Adrenal gland (tissue), 19 donors: ENCODE measurements at places on chromosomes 7 and 10. TPM values are rescaled to one million over a fixed set of nuclear protein-coding genes. Genes with fewer than 3 reads are reported as not detected.

- H3K36me3 ChIP-seq = no peaks in the 10 kb centered on the region
- no peak overlapping the region for H3K27ac ChIP-seq
These were observed 20.1 kb downstream of the RP9 start for GRCh38 chr7:33089142-33089541.

DNA sequence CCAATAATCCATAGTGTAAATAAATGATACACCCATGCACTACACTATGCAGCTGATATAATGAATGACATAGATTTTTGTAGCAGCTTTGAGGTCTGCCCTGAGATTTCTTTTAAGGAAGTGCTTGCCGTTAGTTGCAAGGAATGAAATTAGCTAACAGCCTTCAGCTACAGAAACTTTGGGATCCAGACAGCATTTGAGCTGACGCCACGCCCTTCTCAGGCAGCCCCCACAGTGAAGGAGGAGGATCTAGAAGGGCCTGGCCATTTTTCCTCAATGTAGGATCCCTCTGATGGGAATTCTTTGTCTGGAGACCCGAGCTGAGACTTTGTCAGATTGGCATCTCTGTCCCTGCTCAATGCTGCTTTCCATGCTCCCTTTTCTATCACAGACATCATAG lies 6.1 kb upstream of the PDK4 start:
- DNase-seq = no peak
- H3K27me3 ChIP-seq = no peaks in the 10 kb centered on the region
- H3K27ac ChIP-seq = peak overlapping the region; percentile 81
- no peaks in the 10 kb centered on the region for H3K36me3 ChIP-seq

DNA sequence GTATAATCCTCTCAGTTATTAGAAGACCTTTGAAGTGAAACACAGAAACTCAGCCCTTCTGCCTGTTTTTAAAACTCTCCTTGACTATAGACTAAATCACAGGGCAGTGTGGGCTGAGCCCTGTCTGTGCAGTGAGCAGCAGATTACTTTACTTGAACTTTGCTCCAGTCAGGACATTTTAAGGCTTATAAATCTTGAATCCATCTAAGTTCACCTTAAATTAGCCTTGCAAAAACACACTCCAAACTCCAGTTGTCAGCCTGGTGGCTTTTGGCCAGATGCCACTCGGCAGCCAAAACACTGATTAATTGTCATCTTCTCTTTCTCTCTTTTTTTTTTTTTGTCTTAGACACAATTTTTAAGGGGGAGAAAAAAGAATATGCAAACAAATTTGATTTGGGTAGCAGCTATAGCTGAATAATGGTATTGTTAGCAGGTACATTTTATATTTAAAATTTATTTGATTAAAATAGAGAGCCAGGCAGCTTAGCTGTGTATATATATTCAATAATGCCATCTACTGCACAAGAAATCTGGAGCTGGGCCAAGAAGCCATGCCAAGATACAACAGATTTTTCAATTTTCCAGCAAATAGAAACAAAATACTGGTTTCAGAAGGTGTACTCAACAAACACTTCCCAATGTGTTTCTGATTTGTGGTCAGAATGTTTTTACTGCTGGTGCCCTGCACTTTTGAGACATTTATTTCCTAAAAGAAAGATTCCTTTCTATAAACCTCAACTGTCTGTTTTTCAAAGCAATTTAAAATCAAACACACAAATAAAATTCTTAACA lies 247.7 kb downstream of the TFEC start:
- H3K4me1 ChIP-seq = no peaks in the 10 kb centered on the region
- H3K36me3 ChIP-seq = no peaks in the 10 kb centered on the region
- H3K4me3 ChIP-seq = no peak overlapping the region

- no peaks in the 10 kb centered on the region for H3K36me3 ChIP-seq
- no peaks in the 10 kb centered on the region for H3K4me1 ChIP-seq
- no peak for DNase-seq
- no peaks in the 10 kb centered on the region for H3K27me3 ChIP-seq
- H3K4me3 ChIP-seq = no peak overlapping the region
These were observed 18.2 kb upstream of the MAGI2 start for GRCh38 chr7:79471699-79472098.

SPDYE2B gene
- total RNA-seq = not detected

FBXO24 gene
- 1.1 TPM for total RNA-seq
